Testis (tissue), 5 donors: ENCODE measurements at places on chromosomes 16 and 17. TPM values are rescaled to one million over a fixed set of nuclear protein-coding genes. Genes with fewer than 3 reads are reported as not detected.
A peak's percentile ranks its signal among the peaks of the same experiment; 100 is the strongest.

DNA sequence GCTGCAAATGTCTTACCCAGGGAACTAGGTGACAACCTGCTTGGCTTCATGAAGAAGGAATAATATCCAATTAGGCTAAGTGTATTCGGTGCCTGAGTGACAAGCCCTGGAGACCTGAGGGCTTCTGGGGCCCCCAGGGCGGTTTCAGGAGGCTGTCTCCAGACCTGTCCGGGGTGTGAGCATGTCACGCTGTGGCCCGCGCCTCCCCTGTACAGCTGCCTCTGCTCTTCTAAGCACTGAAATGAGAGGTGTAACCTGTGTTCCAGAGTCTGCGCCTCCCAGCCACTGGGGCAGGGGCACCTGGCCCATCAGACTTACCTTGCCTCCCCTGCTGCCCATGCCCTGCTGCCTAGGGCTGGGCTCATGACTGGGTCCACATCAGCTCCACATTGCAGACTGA is 114.3 kb downstream of the WWOX start:
- no peak for DNase-seq

MT1M gene
- 3.7 TPM for total RNA-seq

DNA sequence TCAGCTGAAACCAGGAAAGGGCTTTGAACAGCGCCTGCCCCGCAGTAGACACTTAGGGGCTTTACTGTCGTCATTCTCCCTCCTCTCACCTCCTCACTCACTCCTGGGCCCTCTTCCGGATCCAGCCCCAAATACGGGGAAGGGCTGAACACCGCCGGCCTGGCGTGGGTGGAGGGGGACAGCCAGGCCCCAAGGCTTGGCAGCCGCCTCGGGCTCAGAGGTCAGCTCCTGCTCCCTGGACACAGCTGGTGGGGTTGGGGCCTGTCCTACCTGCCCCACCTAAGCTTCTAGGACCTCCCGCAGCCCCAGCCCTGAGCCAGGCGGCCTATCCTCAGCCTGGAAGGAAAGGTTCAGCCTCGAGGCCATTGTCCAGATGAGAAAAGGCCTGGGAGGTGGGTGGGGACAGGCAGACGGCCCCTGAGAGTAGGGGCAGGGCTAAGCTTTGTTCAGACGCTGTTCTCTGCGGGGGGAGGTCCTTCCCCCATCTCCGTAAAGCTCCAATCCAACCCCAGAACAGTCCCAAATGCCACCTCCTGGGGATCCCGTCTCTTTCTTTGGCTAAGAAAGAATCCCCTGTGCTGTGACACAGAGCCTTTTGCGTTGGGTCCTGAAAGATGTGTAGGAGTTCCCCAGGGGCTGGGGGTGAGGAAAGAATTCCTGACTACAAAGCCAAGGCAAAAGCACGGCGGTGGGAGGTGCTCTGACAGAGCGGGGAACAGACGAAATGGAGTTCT is 881 bp upstream of the LLGL1 start:
- DNase-seq, result peak; percentile 52

TP53TG3B gene
- 5.9 TPM for total RNA-seq

TMEM208 gene
- total RNA-seq, result 66.8 TPM

SYT17 gene
- total RNA-seq, result 3.7 TPM

- DNase-seq, result no peak
Measured at GRCh38 chr16:27475561-27475960, 73.6 kb downstream of the IL21R start.

DNA sequence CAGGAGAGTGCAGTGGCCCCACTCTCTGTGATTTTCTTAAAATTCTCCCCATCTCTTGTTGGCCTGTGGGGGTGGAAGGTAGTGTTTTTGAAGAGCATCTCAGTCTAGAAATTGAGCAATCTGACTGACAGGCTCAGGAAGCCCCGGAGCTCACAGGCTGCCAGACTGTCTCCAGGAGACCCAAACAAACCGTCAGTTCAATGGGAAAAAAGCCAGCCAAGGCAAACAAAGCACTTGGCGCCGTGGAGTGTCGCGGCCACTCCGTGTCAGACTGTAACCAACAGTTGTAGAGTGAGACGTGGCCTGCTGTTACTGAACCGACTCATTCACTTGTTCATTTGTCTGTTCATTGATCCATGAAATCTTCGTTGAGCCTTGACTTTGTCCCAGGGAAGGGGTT is 33.7 kb downstream of the RGS9 start:
- DNase-seq, result no peak

AGRP gene
- total RNA-seq, result 1.7 TPM

GRCh38 chr17:39772415-39772814 is 34.7 kb downstream of the GRB7 start:
- no peak for DNase-seq

DNA sequence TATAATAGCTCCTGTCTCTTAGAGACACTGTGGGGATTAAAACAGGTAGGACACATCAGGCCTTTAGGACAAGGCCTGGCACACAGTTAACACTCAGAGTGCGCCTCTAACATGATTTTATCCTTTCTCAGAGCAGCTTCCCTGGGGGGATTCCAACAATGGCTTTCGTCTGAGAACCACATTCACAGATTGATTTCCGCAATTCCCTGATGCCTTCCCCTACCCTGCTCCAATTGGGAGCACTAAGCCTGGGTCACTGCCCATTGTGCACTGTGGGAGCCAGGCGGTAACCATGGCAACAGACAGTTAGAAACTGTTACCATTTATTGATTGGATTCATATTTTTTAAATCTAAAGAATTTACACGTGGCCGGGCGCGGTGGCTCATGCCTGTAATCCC is 5.9 kb upstream of the ALKBH5 start:
- DNase-seq, result no peak

DNA sequence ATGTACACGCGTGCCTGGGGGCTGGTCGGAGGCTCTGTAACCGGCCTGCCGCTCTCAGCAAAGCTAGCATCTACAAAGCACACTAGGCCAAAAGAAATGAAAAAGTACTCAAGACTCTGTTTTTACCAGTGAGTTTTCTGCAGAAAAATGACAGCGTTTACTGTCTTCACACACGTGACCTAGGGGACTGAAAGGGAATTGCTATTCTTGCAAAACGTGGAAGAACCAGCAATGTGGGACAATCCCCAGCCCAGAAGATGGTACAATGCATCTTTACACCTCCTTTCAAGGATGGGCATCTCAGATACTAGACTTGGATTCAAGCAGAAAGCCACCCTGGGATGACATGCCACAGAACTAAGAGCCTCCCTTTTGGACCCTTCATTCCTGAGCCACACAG is 41.5 kb downstream of the NDEL1 start:
- no peak for DNase-seq

DNA sequence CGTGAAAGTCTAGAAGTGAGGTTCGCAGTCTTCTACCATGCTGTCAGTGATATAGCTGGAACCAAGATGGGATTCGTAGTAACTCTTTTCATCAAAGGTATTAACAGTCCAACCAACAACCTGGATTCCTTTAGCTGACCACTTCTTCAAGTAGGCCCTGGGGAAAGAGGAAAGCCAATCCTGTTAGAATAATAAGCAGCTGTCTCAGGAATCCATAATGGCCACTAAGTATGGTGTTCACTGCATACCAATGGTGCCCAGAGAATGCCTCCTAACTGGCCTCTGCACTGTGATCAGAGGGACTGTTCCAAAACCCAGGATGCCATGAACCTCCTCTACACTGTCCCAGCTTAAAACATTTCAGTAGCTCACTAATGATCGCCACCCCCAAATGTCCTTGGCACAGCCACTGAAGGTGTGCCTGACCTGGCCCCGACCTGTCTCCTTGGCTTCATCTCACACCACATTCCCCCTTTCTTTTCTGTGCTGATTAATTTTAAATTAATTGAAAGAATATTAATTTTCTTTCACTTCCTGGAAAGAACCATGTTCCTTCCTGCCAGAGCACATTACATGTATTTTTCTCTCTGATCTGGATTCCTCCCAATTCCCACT is 18.3 kb downstream of the GDE1 start:
- no peak for DNase-seq

VKORC1 gene
- total RNA-seq, result 102 TPM

GRCh38 chr16:62406387-62406786 is 370.1 kb upstream of the CDH8 start:
- DNase-seq, result no peak

DNA sequence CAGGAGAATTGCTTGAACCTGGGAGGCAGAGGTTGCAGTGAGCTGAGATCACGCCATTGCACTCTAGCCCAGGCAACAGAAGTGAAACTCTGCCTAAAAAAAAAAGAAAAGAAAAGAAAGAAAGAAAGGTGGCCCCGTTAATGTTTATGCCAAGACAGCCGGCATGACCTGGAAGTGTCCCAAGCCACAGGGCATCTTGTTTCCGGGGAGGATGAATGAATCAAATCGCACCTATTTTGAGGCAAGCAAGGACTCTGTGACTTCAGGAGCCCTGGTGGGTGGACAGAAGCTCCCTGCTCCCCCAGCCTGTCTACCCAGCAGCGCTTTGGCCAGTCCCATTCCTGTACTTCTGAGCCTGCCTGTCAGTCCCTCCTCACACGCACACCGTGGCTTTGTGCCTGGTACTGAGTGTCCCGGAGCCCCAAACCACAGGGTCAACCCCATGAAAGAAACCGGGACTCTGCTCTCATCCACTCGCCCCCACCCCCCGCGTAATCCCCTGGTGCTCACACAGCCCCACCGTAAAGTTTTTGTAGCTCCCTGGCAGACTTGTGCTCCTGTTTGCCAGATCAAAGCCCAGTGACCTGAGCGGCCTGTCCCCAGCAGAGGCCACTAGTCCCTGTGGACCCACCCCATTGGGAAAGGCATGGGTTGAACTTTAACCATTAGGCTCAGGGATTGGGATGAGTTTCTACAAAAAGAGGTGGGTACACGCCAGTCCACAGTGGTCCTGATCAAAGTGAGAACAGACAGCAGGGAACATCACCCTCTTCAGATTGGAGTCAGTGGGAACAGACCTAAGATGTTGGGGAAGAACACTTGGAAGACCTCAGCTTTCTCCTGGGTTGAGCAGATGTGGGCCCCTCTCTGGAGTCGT is 19.3 kb downstream of the CD2BP2 start:
- peak; percentile 67 for DNase-seq

P3H4 gene
- 13.9 TPM for total RNA-seq

- no peak for DNase-seq
Measured at GRCh38 chr17:45171338-45172231, 9.9 kb downstream of the HEXIM2 start.

DNA sequence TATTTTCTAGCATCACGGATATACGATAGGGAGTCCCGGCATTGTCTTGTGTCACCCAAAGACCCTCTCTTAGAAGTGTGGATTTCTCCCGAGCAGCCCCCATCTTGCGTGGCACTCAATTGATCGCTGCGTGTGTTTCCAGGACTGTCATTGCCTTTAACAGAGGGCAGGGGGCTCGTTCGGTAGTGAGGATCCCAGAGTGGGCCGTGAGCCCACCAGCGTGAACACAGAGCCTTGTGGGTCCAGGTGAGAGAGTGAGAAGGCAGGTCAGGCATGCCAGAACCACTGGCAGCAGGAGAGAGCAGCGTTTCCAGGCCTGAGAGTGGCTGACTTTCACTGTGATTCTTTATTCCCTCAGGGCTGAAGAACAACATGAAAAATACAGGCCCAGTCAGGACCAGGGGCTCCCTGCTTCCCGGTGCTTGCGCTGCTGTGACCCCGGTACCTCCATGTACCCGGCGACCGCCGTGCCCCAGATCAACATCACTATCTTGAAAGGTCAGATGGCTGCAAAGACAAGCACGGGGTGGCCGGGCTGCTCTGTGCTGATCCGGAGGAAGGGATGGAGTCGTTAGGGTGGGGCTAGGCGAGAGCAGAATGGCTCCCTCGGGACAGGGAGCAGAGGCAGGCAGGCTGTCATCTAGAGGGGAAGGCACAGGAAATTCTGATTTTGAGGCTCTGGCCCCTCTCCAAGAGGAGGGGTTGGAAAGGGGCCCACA is 22.4 kb downstream of the C1QTNF1 start:
- DNase-seq, result no peak

CACNG5 gene
- 0.55 TPM for total RNA-seq

DNA sequence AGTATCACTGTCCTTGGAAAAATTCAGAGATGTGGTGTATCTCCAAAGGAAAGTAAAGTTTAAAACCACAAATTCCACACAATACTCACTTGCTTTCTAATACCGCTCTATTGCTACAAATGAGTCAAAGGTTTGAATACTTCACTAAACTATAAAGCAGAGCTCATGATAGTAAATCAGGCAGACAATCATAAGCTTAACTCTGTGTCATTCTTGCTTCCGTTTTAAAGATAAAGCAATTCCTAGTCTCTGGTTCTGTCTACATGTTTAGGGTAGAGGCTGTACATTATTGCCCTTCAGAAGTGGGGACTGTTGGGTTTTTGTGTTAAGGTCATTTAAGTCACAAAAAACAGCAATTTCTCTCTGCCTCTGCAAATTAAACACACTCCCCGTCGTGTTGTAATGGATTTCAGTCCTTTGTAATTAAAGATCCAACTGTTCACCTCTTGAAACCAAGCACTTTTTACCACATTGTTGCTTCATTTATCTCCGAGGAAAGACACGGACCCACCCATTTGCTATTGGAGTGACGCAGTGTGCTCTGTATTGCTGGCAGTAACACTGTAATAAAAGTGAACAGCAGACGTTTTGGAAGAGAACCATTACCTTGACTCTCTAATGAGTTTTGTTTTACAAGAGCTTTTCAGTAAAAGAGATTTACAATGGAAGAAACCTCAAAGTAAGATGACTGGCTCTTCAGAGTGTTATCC is 83.1 kb upstream of the CNTNAP4 start:
- DNase-seq, result no peak

- no peak for DNase-seq
Measured at GRCh38 chr16:26863931-26864330, 202.8 kb upstream of the C16orf82 start.

DNA sequence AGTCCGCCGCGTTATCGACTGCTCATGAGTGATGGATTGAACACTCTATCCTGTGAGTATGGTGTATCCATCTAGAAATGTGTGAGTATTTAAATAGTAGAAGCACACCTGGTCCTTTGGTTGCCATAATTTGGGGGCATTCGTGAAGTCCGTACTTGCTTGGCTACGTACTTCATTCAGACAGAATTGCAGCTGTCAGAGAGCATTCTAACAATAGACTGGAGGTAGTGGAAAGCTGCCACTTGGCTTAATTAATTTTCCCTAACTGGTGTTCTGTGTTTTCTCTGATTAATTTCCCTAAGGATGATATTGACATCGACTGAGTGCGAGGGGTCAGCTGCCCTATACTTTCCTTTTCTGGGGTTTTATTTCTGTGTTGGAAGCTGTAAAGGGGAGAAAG is 14.1 kb downstream of the RPA1 start:
- no peak for DNase-seq

GRCh38 chr17:50174444-50174843 is 8.6 kb downstream of the SGCA start:
- no peak for DNase-seq

GRCh38 chr16:81436386-81436785 is 8.2 kb upstream of the CMIP start:
- no peak for DNase-seq

PRMT7 gene
- 99.3 TPM for total RNA-seq

DNA sequence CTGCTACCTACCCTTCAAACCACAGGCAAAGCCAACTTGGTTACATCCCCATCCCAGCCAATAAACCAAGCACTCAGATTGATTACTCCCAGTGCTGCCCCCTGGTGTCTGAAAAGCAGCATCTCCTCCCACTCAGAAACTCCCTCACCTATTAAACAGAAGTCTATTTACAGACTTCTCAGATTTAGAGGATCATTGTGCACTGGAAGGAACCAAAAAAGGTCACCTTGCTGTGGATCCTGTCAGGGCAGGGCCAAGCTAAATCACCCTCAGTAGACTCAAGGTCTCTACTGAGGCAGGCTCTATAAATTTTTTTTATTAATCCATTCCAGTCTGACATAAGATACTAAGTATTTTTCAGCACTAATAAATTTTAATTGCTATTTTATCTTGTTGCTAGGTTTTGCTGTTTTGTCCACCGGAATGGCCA is 17.6 kb downstream of the HIGD1B start:
- peak; percentile 82 for DNase-seq
